ENCODE measurements at places on chromosomes 7 and 10.

DNA sequence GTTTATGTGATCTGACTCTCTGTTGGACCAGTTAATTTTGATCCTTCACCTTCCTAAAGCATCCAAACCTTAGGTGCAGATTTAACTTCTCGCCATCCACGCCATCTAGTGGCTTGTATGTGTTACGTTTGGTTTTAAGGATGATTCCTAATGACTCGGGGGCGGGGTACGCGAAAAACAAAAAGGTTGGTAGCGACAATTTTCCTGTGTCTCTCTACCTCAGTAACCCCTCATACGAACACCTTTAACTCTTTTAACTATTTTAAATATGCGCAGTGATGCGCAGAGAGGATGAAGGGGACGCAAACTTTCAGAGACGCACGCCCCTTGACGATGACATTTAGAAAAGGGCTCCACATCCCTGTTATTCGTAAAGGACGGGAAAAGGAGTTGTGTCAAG is 714 bp upstream of the KCND2 start:
- DNase-seq: peak; percentile 47

- no peak for DNase-seq
Observed at GRCh38 chr7:75953431-75953830, 38.5 kb downstream of the POR start.

- no peak for DNase-seq
Observed at GRCh38 chr7:158129037-158130022, 458.3 kb downstream of the PTPRN2 start.

DNA sequence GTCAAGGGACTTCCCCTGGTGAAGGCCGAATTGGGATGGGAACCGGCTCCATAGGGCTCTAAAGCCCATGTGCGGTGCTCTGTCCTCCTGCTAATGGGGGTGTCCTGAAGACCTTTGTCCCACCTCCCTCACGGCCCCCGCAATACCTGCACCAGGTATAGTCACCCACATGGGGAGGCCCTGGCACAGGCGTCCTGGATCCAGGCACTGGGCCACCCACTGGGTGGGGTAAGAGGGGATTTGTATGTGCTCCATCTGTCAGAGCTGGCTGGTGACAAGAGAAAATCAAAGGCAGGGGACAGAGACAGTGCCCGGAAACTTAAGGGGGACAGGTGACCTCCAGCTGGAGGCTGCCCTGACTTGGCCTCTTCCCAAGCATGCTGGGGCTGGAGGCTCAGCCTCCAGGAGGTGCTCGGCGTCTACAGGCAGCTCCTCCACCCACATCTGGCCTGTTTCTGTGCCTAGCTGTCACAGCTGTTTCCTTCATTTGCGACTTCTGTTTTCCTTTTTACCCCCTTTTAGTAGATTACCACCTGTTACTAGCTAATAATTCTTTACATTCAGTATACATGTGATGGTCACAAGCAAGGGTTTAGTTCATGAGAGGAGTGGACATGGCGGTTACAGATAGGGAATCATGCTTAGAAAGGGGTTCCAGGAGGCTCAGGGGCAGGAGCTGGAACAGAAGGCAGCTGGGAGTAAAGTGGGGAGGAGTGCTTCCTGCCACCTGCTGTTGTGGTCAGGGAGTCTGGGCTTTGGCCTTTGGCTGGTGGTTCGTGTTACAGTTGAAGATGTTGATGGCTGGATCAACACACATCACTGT is 2.3 kb upstream of the CUZD1 start:
- peak; percentile 86 for DNase-seq

DNA sequence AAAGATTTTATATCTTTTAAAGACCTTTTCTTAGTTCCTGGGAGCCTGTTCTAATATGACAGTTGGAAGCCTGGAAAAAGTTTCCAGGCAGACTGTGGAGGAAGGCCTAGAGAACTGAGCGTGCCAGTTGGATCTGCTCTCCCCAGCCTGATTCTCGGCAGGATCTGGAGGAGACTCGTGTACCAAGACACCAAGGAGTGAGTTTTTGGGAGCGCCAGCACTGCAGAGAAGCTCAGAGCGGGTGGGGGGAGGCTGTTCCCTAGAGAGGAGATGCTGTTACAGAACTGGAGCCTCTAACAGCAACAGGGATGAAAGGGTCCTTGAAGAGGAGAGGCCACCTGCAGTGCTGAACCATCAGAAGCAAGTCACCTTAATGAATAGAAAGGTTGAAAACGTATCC is 52.9 kb downstream of the LYZL2 start:
- no peak for DNase-seq

GRCh38 chr7:20594023-20594422 is 21.4 kb upstream of the ABCB5 start:
- DNase-seq: no peak

- DNase-seq: no peak
Observed at GRCh38 chr7:93838966-93839365, 51.6 kb downstream of the TFPI2 start.

GRCh38 chr10:12448729-12449391 is 99.5 kb downstream of the CAMK1D start:
- peak; percentile 31 for DNase-seq
